Karpas-422 (cell line): ENCODE measurements at places on chromosomes 13 and 19. TPM values are rescaled to one million over a fixed set of nuclear protein-coding genes. Genes with fewer than 3 reads are reported as not detected.

Gene EFNA2
- total RNA-seq = not detected in 2 replicates

Gene RNF113B
- total RNA-seq = not detected in 2 replicates

Gene KIR2DL4
- not detected in 2 replicates for total RNA-seq

Gene ICAM3
- total RNA-seq = 92.1 and 206 TPM in 2 replicates

Gene PTBP1
- 170 and 172 TPM in 2 replicates for total RNA-seq

Gene CYP4F2
- not detected in 2 replicates for total RNA-seq

Gene KLK10
- not detected in 2 replicates for total RNA-seq

GRCh38 chr13:79810669-79811068 is 329.7 kb downstream of the NDFIP2 start:
- no peak for DNase-seq

DNA sequence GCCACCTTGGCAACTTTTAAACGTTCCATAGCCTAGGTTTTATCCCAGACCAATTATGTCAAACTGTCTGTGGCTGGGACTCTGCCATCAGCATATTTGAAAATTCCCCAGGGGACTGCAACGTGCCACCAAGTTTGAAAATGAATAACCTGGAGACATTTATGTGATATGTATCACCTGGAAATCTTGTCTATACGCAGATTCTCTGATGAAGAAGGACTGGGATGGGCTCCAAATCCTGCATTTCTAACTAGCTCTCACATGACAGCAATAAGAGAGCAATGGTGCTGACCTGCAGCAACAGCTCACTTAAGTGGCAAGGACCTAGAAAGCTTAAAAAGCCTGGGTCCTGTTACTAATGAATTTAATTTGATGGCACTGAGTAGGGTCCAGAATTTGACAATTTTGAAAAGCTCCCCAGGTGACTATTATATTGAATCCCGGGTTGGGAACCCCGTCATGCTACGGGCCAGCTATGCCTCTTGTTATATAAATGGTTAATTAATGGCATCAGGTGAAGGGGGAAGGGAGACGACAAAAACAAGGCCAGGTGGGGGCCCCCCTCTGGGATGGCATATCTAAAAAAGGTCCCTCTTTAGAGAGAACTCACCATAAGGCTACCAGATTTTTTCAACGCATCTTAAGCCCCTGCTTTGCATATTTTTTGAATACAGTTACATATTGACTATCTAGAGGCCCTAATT is 213.7 kb downstream of the ZIC5 start:
- DNase-seq = peak; percentile 56

- DNase-seq = no peak
Measured at GRCh38 chr13:76522083-76522755, 364.0 kb downstream of the KCTD12 start.

- no peak for DNase-seq
Measured at GRCh38 chr13:103349211-103349980, 283.2 kb upstream of the SLC10A2 start.

- no peak for DNase-seq
Measured at GRCh38 chr19:2711172-2711874, 8.8 kb upstream of the GNG7 start.

- peak; percentile 42 for DNase-seq
Measured at GRCh38 chr13:40755082-40755700, 15.8 kb downstream of the MRPS31 start.

DNA sequence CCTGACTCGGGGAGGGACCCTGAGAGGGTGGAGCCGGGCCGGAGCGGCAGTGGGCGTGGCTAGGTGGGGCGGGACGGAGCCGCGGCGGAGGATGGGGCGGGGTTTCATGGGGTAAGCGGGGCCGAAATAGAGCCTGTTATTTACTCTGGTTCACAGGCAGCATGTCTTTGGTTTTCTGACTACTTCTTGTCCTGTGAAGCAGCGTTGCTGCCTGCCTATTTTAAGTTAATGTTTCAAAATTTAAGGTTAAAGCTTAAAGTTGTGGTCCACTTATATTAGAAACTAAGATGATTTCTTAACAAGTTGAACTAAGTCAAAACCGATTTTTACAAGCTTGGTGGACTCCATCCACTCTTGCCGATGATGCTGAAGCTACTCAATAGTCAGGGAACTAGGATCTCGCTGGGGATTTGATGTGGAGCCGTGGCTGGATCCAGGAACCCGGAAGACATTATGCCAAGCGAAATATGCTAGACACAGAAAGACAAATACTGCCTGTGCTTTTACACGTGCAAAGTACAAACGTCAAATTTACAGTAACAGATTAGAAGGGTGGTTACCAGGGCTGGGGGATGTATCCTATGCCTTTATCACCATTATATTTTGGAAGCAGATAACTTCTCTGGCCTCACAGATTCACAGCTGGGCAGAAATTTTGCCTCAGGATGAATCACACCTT is 433 bp upstream of the ZNF616 start:
- DNase-seq = no peak

GRCh38 chr19:27868007-27868406 is 1344.9 kb downstream of the UQCRFS1 start:
- no peak for DNase-seq

- no peak for DNase-seq
Measured at GRCh38 chr19:16559780-16560276, 12.4 kb downstream of the SLC35E1 start.

DNA sequence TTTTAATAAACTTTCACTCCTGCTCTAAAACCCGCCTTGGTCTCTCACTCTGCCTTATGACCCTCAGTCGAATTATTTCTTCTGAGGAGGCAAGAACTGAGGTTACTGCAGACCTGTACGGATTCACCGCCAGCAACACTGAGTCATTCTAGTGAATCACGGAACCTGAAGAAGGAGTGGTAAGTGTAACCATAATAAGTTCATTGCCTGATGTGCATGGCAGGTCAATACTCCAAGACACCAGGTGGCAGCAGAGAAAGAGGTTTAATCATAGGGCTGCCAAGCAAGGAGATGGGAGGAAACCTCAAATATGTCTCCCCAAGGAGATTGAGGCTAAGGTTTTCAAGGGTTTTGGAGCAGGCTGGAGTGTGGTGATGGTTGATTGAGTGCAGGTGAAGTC is 204.3 kb upstream of the IPO5 start:
- peak; percentile 61 for DNase-seq

DNA sequence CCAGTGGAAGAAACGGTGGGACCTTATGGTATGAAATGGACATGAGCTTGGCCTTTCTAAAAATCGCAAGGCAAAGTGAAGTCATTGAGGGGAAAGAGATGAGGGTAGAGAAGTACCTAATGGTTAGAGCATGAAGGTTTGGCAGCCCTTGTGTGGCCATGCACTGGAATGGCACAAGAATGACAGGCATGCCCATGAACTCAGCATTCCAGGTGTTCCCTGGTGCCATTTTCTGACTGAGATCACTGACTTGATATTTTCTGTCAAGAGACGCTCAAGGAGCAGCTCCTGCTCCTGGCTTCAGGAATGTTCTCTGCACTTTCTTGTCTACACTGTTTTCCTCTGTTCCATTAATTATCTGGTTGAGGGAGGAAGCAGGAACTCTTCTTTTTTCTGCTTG is 225.0 kb upstream of the SLC10A2 start:
- DNase-seq = no peak

GRCh38 chr19:58354478-58355030 is 1.3 kb upstream of the A1BG start:
- DNase-seq = no peak
